Neural progenitor cell (in vitro differentiated cells): ENCODE measurements at places on chromosomes 11 and 22. TPM values are rescaled to one million over a fixed set of nuclear protein-coding genes. Genes with fewer than 3 reads are reported as not detected.

DNA sequence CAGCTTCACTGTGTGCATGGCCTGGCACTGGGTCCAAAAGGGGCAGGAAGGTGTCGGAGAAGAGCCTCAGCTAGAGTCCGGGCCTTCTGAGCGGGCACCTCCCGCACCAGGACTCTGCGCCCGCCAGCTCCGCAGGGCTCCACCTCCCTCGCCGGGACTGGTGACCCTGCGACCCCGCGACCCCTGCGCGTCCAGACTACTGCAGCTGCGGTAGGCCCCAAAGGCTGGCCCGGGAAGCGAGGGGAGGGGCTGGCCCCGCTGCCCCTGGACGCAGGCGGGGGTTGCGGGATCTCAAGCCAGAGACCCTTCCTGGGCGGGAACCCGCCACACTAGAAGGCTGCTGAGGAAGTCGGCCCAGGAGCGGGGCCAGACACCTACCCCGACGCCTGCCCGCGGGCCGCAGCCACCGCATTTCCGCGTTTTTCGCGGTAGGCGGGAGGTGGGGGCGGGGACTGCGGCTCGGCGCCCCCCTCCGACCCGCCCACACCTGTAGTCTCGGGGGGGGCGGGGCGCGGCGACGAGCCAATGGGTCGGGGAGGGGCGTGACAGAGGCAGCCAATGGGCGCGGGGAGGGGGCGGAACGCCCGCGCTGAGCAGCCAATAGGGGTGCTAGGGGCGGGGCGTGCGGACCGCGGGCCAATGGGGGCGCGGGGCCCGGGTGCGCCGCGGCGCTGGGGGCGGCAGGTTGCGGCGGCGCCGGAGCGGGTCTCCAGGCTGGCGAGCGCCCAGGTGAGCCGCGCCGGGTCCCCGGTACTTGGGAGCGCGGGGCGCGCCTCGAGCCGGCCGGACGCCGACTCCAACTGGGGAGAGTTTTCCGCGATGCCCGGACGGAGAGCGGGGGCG, at the start of the genes LMNTD2 and RASSF7:
LMNTD2 (minus strand) TSS at position 434 of the 843 bp plus-strand sequence; CDS start at position 412, 22 bp downstream.
RASSF7 (plus strand) TSS at position 666 of the 843 bp plus-strand sequence. CDS start 799 bp downstream, outside the sequence.
- no peaks in the 10 kb centered on the region for H3K36me3 ChIP-seq
- peak; percentile 98 for DNase-seq
- H3K27me3 ChIP-seq, result peaks cover 39% of the 10 kb centered on the region

GRCh38 chr11:104260456-104260855, 96.5 kb upstream of the PDGFD start:
- no peak for DNase-seq
- H3K4me3 ChIP-seq, result no peak overlapping the region
- no peaks in the 10 kb centered on the region for H3K36me3 ChIP-seq
- H3K27ac ChIP-seq, result no peak overlapping the region

DNA sequence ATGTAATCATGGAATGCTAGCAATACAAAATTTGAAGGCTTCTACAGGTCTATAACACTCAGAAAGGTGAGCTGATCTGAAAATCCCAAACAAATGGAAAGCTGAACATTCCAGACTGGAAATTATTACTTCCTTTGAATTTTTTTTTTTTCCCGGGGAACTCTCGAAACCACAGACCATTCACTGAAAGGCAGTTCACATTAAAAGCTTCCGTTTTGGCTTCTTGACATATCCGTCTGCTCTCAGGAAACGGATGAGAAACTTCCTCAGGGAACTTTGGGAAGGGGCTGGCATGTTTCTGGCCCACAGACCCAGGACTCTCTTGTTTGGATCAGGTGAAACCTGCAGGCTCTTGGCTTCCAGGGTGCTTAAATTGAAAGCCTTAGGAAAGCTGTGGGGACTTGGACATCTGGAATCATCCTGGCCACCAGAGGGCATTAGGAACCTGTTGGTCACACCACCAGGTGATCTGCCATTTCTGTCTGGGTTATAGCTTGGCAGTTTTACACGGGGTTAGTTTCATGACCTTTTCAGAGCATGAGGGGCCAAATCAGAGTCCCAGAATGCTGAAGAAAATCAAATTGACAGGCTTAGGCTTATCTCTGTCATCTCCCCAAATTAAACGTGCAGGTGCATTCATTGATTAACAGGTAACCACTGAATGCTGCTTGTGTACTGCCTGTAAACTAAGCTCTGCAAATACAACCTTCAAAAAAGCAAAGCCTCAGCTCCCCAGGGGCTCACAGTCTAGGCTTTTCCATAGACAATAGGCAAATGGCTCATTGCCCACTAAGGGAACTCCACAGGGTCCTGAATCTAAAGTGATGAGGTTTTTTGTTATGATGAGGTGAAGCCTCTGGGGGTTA, 22.7 kb upstream of the GRAMD1B start:
- peaks cover 56% of the 10 kb centered on the region for H3K4me1 ChIP-seq
- H3K27ac ChIP-seq, result no peak overlapping the region
- DNase-seq, result peak; percentile 88
- H3K36me3 ChIP-seq, result no peaks in the 10 kb centered on the region

FXYD6 gene
- 95.6 and 123 TPM in 2 replicates for total RNA-seq

- H3K27me3 ChIP-seq, result no peaks in the 10 kb centered on the region
- DNase-seq, result no peak
- H3K27ac ChIP-seq, result no peak overlapping the region
- H3K4me3 ChIP-seq, result no peak overlapping the region
These were observed 100.7 kb upstream of the THY1 start for GRCh38 chr11:119523539-119524157.

DNA sequence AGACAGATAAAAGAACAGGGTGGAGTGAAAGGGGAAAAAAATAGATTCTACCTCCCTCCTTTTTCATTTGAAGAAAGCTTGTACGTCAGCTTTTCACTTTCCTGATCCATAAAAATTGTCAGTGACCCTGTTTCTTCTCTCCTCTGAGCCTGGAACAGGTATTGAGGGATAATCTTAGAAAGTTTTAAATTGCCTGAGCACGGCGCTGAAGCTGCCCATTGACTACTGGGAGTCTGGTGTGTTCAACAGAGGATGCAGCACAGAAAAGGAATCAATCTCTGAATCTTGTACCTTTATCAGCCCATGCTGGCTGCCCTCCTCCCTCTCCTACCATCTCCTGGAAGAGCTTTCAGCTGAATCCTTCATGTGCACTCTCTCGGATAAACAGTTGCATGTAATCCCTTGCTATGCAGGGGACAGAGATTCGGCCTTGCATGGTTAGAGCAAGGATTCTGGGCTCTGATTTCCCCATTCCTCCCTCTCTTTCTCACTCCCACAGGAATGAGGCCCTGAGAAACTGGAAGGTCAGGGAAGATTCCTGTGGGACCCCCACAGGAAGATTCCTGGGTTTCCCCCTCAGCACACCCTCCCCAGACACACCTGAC, 162.4 kb upstream of the SYN3 start:
- no peak overlapping the region for H3K4me3 ChIP-seq
- no peaks in the 10 kb centered on the region for H3K4me1 ChIP-seq
- H3K27ac ChIP-seq, result no peak overlapping the region
- peak; percentile 10 for DNase-seq
- H3K36me3 ChIP-seq, result no peaks in the 10 kb centered on the region

GRCh38 chr11:74783241-74783871, 34.7 kb downstream of the RNF169 start:
- H3K4me3 ChIP-seq, result no peak overlapping the region
- no peak overlapping the region for H3K27ac ChIP-seq
- no peaks in the 10 kb centered on the region for H3K4me1 ChIP-seq

GRAMD1B gene
- total RNA-seq, result 12.6 and 32.6 TPM in 2 replicates

RANGAP1 gene
- 53.4 and 114 TPM in 2 replicates for total RNA-seq

GRCh38 chr11:69878144-69878883, 59.1 kb upstream of the FGF3 start:
- H3K36me3 ChIP-seq, result no peaks in the 10 kb centered on the region
- peaks cover 18% of the 10 kb centered on the region for H3K4me1 ChIP-seq
- H3K4me3 ChIP-seq, result no peak overlapping the region
- no peaks in the 10 kb centered on the region for H3K27me3 ChIP-seq

SLC22A9 gene
- not detected in 2 replicates for total RNA-seq

ANO9 gene
- 1.3 and 4.7 TPM in 2 replicates for total RNA-seq

DNA sequence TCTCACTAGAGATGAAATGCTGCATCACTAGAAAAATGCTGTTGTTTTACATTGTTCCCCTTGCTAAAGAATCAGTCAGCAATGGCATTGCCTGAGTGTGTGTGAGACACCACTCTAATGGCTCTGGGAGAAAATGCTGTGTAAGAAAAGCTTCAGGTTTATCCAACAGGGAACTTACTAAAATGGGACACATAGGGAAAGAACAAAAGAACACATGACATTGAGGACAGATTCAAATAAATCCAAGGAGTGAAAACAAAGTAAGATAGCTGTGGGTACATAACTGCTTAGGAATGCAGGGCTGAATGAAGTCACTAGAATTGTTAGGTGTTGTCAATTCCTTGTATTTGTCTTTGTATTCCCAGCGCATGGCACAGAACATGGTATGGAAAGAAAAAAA, 24.2 kb downstream of the BLID start:
- H3K4me1 ChIP-seq, result peaks cover 6% of the 10 kb centered on the region
- no peak for DNase-seq
- H3K4me3 ChIP-seq, result no peak overlapping the region
- no peak overlapping the region for H3K27ac ChIP-seq
- H3K27me3 ChIP-seq, result no peaks in the 10 kb centered on the region

DNA sequence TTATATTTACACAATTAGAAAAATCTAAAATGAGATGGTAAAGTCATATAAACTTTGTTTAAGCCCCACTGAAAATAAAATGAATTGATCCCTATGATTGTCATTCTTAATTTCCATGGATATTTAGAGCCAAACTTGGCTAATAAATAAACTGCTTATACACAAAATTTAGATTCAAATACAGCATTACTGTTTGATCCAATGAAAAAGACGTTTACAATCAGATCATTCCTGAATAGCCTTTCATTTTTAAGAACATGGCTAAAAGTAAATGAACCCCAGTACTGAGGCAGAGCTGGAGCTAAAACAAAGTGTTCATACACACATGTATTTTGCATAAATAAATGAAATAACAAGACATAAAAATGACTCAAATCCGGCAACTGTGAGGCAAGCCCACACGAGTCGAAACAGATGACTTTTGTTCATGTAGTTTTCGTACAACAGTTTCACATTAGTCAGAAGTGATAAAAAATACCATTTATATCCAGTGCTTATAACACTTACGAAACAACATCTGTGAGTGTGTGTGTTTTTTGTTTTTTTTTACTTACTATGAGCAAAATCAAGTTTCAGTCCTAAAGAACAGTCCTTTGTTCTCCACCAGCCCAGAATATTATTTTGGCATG, 386.5 kb downstream of the SOX6 start:
- H3K27me3 ChIP-seq, result no peaks in the 10 kb centered on the region
- no peaks in the 10 kb centered on the region for H3K36me3 ChIP-seq
- H3K4me1 ChIP-seq, result peaks cover 13% of the 10 kb centered on the region
- H3K27ac ChIP-seq, result no peak overlapping the region
- no peak for DNase-seq

DNA sequence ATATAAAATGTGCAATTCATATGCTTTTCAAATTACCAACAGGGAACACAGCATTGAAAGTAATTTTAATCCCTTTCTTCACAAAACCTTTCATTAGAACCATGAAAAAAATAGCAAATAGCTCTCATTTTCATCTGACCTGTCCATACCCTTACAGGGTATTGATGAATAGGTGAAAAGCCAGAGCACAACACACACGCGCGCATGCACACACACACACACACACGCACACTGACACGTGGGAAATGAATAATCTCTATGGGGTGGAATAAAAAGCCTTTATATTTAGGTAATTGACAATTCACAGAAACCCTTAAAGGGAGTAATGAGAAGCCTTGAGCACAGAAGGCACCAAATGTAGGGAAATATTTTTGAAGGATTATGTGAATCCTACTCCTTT, 76.2 kb upstream of the POU2AF2 start:
- H3K36me3 ChIP-seq, result no peaks in the 10 kb centered on the region
- no peaks in the 10 kb centered on the region for H3K4me1 ChIP-seq
- H3K27me3 ChIP-seq, result no peaks in the 10 kb centered on the region
- H3K4me3 ChIP-seq, result no peak overlapping the region

GRCh38 chr11:69089258-69089657, 40.5 kb downstream of the TPCN2 start:
- no peaks in the 10 kb centered on the region for H3K27me3 ChIP-seq
- no peak overlapping the region for H3K4me3 ChIP-seq
- no peak for DNase-seq
- no peaks in the 10 kb centered on the region for H3K36me3 ChIP-seq
- H3K4me1 ChIP-seq, result peaks cover 2% of the 10 kb centered on the region

DNA sequence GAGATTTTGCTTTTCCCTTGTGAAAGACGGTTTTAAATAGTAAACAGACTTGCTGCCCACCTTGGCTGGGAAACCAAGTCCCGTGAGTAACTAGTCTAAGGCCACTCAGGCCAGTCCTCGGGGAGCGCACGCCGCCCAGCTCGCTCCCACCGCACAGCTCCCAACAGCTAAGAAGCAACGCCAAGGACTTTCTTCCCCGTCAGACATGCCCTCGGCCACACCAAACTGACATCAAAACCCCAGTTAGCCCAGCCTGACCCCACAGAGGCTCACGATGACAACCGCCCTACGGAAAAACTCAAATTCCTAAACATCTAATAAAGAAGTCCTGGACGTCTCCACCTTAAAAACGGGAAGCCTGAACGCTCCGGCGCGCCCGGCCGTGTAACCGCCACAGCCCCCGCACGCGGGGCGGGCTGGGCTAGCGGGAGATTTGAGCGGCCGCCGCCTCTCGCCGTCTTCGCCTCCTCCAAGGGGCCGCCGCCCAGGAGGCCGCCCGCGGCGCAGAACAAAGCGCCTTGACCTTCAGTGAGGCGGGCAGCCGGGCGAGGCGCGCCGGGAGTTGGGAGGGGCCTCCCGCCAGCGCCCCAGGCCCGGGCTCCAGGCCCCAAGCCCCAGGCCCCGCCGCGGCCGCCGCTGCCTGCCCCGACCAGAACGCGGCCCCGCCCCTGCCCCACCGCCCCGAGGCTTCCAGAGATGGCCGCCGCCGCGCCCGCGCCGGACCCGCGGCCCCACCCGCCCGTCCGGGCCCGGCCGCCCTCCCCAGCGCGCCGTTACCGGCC, 486 bp downstream of the NAP1L4 start:
- H3K4me3 ChIP-seq, result peak overlapping the region; percentile 70
- no peak for DNase-seq
- H3K27me3 ChIP-seq, result no peaks in the 10 kb centered on the region
- H3K27ac ChIP-seq, result peak overlapping the region; percentile 74

DNA sequence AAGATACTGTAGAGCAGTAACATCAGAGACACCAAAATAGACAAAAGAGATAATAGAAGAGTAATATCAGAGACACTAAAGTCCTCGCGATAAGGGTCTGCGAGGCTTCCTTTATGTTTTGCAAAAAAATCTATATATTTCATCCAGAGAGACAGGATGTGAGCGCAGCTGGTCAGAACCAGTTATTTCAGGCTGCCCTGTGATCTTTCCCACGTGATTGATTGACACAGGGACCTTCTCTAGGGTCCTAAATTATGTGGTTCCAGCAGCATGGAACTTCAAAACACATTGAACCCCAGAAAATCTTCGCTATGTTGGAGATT, 118.0 kb downstream of the KCNQ1 start:
- no peaks in the 10 kb centered on the region for H3K36me3 ChIP-seq
- H3K4me1 ChIP-seq, result peaks cover 2% of the 10 kb centered on the region
- DNase-seq, result no peak
- no peak overlapping the region for H3K4me3 ChIP-seq
- H3K27me3 ChIP-seq, result peaks cover 30% of the 10 kb centered on the region
- no peak overlapping the region for H3K27ac ChIP-seq

GNG3 gene
- total RNA-seq, result 2.0 TPM in 1 of 2 replicates, not detected in the other
